ENCODE measurements at places on chromosomes 6 and 20.

DNA sequence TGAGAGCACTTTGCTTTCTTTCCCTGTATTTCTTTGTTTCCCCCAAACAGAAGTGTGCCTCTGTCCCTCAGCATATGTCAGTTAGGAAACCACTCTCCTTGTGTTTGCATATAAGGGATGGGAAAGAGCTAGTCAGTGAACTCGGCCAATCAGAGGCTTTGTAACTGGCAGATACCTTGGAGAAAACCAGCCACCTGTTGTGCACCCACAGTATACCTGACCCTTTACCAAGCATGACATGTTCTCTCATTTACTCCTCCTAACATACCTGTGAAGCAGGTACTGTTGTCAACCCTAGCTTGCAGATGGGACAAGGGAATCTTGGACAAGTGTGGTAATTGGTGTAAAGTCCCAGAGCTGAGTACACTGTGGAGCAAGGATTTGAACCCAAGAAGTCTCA, 96.1 kb upstream of the FAM8A1 start:
- no peak for DNase-seq

- no peak for DNase-seq
These were observed 357.5 kb downstream of the ESR1 start for GRCh38 chr6:152164957-152165356.

GRCh38 chr6:115058414-115059211, 715.8 kb upstream of the HS3ST5 start:
- DNase-seq, result no peak

DNA sequence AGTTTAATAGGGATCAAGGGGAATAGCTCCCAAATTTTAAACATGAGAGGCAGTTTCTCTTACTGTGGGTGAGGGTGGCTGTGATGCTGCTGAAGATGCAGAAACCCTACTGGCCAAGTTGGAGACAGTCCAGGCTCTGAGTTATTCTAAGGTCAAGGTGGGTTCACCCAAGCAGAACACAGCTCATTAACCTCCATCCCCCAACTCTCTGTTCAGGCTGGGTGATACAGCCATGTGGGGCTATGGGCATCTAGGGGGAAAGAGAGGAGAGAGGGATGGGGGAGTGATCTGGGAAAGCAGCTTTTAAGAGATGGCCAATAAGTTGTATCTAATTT, 18.9 kb upstream of the TRAM2 start:
- no peak for DNase-seq

DNA sequence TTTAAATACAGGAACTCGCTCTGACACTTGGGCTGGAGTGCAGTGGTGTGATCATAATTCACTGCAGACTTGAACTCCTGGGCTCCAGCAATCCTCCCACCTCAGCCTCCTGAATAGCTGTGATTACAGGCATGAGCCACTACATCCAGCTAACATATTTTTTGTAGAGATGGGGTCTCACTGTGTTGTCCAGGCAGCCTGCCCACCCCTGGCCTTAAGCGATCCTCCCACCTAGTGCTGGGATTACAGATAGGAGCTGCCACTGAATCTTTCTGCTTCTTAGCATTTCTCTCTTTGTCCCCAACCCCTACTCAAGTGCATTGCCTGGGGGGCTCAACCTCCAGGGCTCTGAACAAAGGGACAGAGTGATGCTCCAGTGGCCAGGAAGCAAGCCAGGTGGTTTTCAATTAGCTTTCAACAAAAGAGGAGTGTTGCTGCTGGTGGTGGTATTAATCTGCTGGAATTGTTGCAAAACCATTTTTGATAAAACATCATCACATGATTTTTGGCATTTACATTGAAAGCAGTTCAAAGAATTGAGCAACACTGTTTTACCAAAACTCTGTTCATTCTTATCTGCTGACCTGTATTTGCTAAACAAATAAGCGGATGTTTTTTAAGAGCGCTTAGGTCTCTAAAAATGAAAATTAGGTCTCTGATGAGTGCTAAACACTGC, 40.4 kb upstream of the BPIFA2 start:
- DNase-seq, result no peak

DNA sequence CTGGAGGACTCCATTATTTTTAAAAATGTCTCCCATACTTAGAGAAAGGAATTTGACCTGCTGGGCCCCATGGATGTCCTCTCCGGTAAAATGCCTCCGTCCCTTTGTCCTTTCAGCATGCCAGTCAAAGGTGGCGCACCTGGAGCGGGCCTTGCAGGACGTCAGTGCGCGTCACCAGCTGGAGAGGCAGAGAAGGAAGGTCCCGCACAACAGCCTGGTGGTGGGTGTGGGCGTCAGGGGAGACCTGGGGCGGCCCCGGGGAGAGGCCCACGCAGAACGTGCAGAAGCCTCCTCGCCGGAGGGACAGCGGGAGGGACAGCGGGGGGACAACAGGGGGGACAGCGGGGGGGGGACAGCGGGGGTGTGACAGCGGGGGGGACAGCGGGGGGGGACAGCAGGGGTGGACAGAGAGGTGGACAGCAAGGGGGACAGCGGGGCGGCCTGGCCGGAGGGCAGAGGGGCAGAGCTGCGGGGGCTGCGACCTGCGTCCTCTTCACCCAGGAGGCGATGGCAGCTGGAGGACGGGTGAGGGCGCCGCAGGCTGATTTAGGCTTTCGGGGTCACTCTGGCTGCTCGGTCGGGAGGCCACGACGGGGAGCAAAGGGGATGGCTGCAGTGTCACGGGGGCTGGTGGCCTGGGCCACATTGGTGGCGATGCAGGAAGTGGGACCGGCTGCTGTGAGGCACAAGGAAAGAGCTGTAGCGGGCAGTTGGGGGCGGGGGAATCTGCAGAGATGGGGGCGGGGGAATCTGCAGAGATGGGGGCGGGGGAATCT, 859 bp upstream of the KIF25 start:
- no peak for DNase-seq

GRCh38 chr6:20630136-20630535, 95.9 kb downstream of the CDKAL1 start:
- DNase-seq, result no peak

DNA sequence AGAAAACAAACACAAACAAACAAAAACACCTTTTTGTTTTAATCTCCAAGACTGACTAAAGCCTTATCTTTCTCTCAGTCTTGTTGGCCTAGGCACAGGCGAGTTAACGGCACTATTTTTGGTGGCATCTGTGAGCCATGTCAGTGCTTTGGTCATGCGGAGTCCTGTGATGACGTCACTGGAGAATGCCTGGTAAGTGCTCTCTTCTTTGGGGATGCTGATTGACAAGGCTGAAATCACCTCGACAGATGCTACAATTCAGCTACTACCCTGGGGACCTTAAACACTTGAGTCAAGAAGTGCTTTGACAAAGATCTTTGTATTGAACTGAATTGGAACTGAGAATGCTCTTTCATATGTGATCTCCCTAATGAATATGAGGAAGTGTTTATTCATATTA, 384.1 kb downstream of the LAMA2 start:
- no peak for DNase-seq

GRCh38 chr6:5634525-5634924, 372.2 kb downstream of the NRN1 start:
- DNase-seq, result no peak

DNA sequence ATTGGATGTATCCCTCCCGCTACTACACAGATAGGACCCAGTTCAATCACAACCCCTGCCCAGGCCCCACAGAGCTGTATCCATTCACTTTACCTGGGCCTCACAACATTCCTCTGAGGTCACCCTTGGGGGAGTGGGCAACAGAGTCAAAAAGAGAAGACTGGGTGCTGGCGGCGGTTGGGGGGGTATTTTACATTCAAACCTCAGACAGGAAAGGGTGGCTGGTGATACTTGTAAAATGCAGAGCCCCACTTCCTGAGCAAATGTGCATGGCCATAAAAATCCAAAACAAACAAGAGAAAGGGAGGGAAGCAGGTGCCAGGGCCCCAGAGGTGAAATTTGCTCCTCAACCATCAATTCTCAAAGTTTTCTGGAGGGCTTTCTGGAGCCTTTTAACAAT, 3.5 kb downstream of the LRFN2 start:
- DNase-seq, result no peak

DNA sequence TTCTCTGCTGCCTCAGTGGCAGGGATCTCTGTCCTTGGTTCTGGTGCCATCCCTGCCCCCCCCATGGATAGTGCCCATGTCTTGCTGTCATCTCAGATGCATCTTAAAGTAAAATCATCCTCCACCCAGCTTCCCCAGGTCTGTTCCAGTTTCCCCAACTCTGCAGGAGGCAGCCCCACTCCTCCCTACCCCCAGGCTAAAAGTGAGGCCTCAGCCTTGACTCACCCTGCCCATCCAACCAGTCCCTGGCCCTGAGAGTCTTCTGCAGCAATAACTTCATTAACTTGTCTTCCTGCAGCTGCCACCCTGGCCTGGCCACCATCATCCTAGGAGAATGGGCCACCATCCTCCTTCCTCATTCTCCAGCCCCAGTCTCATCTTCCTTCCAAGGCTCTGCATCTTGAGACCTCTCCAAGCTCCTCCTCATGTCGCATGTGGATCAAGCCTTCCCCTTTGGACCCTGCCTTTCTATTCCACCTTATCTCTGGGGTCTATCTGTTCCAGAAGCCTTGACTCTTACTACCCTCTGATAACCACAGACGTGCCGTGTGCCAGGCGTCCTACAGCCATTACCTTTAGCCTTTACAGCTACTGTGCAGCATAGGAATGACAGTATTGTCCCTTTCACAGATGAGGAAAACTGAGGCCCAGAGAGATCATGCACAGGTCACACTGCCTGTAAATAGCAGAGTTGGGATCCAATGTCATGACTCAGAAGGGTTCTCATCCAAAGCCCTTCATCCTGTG, 2.0 kb upstream of the PNPLA1 start:
- no peak for DNase-seq

DNA sequence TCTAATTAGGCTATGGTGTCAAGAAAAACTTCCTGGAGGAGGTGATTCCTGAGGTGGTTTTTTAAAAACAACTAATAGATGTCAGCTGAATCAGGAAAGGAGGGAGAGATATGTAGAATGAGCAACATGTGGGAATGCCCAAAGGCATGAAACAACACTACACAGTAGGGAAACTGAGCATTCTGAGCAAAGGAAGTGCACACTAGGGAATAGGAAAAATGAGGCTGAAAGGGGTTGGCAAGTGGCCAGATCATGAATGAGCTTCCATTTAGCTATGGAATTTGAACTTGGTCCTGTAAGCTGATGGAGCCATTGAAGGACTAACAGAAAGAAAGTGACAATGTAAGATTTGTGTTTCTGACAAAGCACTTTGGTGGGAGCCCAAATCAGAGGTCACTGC, 16.9 kb upstream of the SLC35F1 start:
- no peak for DNase-seq

DNA sequence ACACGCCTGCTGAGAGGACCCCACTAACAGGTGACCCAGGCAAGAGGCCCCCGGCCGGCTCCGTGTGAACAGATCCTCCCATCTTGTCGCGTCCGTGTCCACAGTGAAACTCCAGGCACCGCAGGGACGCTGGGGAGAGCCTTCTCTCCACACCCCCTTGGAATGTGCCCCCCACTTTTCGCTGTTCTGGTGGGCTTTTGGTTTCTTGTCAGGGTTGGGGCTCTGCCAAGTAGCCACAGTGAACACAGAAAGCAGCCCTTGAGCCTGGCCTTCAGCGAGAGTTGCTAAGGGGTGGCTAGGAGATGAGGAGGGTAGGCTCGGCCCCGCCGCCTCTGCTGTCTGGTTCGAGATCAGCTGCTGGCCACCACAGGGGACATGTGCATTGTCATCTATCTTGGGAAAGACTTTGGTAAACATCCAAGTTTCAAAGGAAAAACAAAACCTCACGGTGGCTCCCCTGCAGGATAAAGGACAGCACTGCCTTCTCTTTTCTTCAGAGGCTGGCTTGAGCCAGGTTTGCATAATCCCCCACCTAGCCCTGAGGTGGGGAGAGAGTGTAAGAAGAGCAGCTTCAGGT, 22.7 kb downstream of the SYNDIG1 start:
- no peak for DNase-seq

DNA sequence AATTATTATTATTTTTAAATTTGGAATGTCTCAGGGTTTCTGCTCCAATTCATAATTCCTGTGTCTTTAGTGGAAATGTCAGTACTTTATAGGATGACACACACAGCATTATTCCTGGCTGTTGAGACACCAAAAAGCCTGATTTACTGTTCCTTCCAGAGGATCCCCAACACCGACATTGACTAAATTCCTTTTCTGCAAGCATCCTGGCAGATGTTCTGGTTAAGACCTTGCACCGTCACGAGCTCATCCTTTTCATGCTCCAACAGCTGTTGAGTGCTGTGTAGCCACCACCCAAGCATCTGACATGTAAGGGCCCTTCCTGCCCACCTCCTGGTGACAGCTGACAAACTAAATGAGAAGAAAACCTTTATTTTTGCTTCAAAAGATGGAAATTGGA, 284.3 kb upstream of the SULF2 start:
- DNase-seq, result no peak

DNA sequence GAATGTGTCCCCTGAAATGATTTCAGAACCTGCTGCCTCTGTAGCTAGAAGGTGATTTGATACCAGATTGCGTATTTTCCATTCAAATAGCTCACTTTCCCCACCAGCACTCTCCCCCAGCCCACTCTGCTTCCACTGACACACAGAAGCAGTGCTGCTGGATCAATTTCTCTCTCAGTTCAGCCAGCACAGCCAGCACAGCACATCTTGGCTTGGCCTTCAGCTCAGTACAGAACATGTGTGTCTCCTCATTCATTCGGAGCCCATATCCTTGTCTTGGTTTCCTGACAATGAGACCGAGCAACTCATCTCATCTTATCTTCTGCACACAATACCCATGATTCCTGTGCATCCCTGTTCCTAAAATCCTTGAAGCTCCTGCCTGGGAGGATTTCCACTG, 33.8 kb upstream of the CD83 start:
- DNase-seq, result no peak

DNA sequence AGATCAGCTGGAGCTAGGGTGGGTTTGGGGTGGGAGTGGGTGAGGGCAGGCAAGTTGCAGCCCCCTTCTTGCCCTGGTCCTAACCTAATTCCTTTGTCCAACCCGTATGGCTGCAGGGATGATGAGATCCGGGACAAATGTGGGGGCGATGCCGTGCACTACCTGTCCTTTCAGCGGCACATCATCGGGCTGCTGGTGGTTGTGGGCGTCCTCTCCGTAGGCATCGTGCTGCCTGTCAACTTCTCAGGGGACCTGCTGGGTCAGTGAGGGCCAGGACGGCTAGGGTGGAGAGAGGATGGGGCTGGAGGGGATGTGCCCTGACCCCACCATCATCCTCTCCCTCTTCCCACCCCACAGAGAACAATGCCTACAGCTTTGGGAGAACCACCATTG, 12.0 kb downstream of the TMEM63B start:
- DNase-seq, result no peak

GRCh38 chr6:25351485-25351884, 72.3 kb downstream of the CARMIL1 start:
- no peak for DNase-seq

GRCh38 chr20:58667975-58668374, 16.9 kb downstream of the STX16 start:
- DNase-seq, result no peak

GRCh38 chr20:24597051-24597450, 127.6 kb downstream of the SYNDIG1 start:
- DNase-seq, result no peak

- no peak for DNase-seq
These were observed 27.0 kb upstream of the APMAP start for GRCh38 chr20:25019381-25020155.

All from SJSA1 (cell line).